Anterior cingulate cortex (tissue), 58 donors: ENCODE measurements at places on chromosomes 16 and 17.

GRCh38 chr17:63399316-63399715, 46.8 kb downstream of the CYB561 start:
- no peak for DNase-seq

GRCh38 chr17:80246266-80246681, 14.4 kb upstream of the RNF213 start:
- no peak for DNase-seq

GRCh38 chr16:80741724-80742123, 62.7 kb downstream of the CDYL2 start:
- no peak for DNase-seq

DNA sequence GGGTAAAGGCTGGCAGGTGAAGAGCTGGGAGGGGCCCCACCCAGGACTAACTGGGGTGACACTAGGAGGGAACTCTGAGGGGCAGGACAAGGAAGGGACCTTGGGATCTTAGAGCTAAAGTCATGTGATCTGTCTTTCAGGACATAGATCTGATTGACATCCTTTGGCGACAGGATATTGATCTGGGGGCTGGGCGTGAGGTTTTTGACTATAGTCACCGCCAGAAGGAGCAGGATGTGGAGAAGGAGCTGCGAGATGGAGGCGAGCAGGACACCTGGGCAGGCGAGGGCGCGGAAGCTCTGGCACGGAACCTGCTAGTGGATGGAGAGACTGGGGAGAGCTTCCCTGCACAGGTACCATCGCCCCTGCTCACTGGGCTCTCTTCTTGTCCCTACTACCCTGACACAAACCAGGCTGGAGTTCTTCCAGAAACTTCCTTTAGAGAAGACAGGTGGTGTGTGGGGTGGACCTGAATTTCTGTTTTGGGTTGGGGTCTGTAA, 8.1 kb downstream of the NFE2L1 start:
- DNase-seq: no peak

DNA sequence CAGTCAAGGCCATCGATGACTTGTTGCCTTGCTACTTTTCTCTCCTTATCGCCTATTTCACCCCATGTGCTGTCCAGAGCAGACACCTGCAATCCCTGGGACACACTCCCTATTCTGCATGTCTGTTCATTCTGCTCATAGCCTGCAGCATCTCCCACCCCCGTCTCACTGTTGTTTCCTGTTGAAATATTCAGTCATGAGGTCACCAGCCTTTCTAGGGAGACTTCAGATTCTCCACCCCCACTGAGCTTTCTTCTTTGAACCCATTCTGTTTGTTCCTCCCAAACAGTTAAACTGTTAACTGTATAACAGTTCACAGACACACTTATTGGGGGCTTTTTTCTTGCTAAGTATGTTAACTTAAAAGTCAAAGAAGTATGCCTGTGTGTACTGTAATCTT, 94.4 kb downstream of the AATF start:
- DNase-seq: no peak

GRCh38 chr17:45977976-45978626, 20.9 kb upstream of the STH start:
- no peak for DNase-seq

DNA sequence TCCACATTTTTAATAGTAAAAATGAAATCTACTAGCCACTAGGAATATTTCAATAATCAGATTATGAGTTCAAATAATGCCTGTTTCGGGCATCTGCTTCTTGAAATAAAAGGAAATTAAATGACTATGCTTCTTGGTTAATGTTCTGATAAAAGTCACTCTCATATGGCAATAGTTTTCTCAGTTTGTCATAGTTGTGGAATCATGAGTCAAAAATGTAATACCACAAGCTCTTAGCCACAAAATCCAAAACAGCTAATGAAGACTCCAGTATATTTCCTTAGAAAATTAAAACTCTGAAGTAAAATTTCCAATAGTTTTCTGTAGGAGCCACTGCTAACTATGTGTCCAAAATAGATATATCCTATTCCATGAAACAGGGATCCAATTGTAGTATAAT, 676.3 kb upstream of the CDH8 start:
- no peak for DNase-seq

DNA sequence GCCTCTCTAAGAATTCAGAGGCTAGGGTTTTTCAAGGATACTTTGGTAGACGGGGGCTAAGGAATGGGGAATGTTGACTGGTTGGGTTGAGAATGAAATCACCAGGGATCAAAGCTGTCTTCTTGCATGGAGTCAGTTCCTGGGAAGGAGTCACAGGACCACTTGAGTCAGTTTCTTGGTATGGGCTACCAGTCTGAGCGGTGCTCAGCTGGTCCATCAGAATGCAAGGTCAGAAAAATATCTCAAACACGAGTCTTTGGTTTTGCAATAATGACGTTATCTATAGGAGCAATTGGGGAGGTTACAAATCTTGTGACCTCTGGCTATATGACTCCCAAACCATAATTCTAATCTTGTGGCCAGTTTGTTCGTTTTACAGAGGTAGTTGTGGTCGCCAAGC, 18.4 kb downstream of the CHD9NB start:
- DNase-seq: no peak

GRCh38 chr17:20171741-20172365, 162.7 kb downstream of the SPECC1 start:
- no peak for DNase-seq

DNA sequence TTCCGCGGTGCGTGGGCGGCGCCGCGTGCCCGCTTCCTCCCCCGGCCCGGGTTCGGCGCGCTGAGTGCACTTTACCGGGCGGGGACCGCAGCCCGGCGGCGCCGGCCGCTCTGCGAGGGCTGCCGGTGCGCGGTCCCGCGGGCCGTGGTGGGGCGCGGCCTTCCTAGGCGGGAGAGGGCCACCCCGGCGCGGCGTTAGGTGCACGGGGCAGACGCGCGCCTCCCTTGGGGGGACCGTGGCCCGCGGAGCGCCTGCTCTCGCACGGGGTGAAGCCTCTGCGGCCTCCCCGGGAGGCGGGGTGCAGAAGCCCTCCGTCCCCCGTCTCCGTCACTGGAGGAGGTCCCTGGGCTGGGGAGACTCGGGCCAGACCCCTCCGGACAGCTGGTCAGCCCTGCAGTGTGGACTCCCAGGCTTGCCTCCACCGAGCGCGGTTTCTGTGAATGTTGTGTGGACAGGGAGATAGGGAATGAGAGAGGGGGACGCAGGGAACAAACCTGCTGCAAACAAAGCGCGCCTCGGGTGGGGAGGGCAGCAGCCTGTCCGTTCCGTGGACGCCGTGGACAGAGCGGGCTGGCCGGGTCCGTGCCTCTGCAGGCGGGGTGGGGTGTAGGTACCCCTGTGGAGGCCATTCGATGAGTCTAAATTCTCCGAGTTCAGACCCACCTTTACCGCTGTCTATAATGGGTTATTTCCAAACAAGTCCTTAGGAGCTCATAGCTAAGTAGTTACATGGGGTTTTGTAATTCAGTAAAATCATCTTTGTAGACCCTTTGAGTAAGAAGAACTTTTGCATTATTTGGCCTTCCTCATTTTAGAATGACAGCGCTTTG, 721 bp downstream of the TBCD start:
- DNase-seq: no peak
